ENCODE measurements at places on chromosomes 2 and 18.

- DNase-seq: no peak
Observed at GRCh38 chr18:49849331-49850217, 36.2 kb upstream of the ACAA2 start.

- no peak for DNase-seq
Observed at GRCh38 chr2:127622561-127623387, 23.2 kb upstream of the GPR17 start.

DNA sequence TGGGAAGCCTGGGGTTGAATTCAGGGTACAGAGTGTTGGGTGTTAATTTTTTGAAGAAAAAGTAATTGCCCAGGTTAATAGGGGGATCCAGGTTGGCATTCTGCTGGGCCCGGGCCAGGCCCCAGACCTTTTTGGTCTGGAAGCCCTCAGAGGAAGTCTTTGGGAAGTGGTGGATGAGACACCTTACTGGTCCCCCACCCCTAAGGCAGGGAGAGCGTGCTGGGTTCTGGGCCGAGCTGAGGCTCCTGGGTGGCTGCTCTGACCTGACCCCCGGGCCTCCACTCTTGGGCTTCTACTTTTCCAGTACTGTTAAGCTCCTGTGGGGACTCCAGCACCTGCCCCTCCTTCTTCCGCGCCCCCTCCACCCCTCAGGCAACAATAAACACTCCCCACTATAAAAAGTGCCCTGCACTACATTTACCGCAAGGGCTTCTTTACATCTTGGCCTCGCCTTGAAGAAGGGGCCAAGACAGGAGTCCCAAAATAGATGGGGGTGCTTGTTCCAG is 753 bp upstream of the HOXD3 start:
- DNase-seq: no peak

GRCh38 chr2:217305882-217306281 is 446.0 kb upstream of the TNP1 start:
- no peak for DNase-seq

DNA sequence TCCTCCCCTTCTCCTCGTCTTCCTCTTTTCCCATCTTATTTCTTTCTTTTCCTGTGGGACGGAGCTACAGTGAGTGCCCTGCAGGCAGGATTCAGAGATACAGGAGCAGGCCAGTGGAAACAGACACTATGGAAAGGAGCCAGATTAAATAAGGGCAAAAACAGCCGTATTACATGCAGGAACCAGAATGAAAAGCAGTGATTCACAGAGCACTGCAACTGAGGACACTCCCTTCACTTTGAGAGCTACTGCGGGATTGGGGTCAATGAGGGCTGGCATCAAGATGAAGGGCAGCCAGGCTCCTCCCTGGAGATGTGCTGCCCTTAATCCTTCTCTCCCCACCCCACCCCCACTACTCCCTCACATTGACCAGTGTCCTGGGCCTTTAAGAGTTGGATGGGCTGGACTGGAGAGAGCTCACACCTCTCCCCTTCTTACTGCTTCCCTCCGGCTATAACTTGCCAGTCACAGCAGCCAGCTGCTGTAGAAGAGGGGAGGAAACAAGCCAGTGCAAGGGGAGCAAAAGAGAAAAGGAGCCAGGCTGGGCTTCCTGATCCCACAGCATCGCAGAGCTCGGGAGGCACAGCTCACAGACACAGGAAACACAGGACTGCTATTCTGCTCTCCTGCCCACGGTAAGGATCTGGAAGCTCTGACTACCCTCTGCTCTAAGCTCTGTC is at the start of gene PLCD4:
PLCD4 (plus strand) TSS at position 464 of the 680 bp plus-strand sequence. CDS start 7,841 bp downstream, outside the sequence.
- no peak for DNase-seq

DNA sequence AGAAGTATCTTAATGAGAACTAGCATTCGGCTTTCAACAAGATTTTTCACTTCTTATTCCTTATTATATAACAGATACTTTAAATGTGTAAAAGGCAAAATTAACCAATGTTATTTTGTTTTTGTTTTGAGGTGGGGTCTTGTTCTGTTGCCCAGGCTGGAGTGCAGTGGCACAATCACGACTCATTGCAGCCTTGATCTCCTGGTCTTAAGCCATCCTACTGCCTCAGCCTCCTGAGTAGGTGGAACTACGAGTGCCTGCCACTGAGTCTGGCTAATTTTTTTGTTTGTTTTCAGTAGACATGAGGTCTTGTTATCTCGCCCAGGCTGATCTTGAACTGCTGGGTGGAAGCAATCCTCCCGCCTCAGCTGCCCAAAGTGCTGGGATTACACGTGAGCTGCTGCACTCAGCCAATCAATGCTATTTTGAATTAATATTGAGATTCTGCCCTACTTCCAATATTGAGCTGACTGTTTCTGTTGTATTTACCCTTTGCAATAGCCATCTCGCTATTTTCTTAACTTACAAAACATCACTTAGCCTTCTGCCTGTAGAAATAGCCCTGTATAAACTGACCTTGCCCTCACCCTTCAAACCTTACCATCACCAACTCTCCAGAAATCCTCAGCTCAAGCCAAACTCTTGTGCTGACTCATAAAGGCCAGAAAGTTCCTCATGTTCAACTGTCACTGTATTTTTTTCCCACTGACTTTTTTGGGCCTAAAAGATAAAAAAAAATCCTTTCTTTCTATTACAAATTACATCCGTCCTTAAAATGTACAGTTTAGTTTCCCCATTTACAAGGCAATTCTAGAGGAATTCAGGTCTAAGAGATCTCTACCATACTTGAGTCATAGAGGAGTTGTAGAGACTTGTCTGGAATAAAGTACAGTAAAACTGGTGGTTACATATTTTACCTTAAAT is 94.3 kb downstream of the OLA1 start:
- no peak for DNase-seq

- no peak for DNase-seq
Observed at GRCh38 chr2:225472161-225472560, 72.7 kb downstream of the NYAP2 start.

- no peak for DNase-seq
Observed at GRCh38 chr2:60678551-60678950, 77.5 kb upstream of the PAPOLG start.

DNA sequence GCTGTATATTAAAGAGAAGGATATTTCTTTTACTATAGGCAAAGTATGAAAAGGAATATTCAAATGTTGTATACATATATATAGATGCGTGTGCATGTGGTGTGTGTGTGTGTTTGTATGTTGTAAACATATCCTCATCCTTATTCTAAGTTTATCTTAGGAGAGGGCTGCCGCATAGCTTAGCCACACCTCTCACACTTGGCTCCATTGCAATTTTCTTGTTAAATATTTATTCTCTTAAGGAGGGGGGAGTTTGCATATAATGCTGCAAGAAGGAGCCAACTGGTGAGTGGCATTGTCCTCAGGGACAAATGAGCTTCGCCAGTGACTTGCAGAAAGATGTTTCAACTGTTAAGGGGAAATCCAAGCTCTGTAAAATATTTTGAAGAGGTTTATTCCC is 360.1 kb upstream of the RND3 start:
- DNase-seq: no peak

- DNase-seq: no peak
Observed at GRCh38 chr18:79527656-79528315, 132.1 kb downstream of the NFATC1 start.

GRCh38 chr2:9264301-9264700 is 57.7 kb downstream of the ASAP2 start:
- no peak for DNase-seq

DNA sequence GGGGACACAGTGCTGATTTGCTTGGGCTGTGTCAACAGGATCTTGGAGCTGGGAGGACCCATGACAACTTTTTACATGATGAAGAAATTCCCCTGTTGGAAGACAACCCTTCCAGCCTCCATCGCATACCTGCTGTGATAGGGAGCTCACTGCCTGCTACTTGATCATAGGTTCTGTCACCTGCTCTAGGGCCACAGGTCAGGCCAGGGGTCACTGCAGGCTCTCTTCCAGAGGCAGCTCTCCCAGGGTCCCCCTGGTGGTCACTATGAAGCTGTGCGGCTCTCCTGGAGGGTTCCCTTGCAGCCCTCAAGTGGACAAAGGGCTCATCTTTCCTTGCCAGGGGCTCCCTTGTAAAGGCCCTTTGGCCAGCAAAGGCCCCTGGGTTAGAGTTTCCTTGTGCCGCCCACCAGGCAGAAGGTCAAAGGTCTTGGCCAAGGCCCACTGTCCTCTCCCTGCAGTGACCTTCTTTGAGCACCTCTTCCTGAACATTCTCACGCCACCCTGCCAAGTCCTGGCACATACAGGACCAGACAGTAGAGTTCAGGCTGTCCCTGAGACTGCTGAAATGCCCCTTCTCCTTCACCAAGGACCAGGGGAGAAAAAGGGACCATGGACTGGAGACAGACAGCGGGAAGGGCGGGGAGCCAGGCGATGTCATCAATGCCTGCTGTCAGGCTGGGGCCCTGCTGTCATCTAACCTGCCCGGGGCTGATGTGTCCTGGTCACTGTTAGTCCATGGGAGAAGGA is 345.1 kb downstream of the DYSF start:
- DNase-seq: no peak

- DNase-seq: no peak
Observed at GRCh38 chr2:240846873-240847595, 21.6 kb upstream of the AGXT start.

DNA sequence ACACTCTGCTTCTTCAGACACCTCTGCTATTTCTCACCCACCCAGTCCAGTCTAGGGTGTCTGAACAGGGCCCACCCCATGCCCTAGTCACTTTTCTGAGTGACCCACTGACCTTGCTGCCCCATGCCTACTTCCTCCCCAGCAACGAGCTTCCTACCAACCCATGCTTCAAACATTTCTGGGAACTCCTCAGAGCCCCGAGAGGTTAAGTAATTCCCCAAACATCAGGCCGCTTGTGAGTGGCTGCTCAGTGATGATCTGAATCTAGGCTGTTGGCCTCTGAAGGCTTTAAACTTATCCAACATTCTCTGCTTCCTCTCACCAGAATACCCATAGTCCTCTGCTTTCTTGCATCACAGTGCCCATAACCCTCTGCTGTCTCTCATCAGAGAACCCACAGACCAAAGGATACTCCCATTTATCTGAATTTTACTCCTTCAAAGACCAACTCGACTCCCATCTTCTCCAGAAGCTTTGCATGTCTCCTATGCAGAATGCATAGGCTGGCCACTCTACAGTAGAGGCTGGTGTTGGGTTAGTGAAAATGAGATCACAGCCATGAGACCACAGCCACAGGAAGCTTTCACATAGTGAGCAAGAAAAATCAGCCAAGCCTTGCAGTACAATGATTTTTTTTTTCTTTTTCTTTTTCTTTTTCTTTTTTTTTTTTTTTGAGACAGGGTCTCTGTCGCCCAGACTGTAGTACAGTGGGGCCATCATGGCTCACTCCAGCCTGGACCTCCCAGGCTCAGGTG is 309.5 kb upstream of the LYPD1 start:
- DNase-seq: no peak

- DNase-seq: no peak
Observed at GRCh38 chr2:46029332-46029811, 267.8 kb upstream of the EPAS1 start.

GRCh38 chr18:10361660-10362059 is 92.8 kb upstream of the APCDD1 start:
- DNase-seq: no peak

- DNase-seq: no peak
Observed at GRCh38 chr2:49901202-49902065, 747.1 kb upstream of the FSHR start.

DNA sequence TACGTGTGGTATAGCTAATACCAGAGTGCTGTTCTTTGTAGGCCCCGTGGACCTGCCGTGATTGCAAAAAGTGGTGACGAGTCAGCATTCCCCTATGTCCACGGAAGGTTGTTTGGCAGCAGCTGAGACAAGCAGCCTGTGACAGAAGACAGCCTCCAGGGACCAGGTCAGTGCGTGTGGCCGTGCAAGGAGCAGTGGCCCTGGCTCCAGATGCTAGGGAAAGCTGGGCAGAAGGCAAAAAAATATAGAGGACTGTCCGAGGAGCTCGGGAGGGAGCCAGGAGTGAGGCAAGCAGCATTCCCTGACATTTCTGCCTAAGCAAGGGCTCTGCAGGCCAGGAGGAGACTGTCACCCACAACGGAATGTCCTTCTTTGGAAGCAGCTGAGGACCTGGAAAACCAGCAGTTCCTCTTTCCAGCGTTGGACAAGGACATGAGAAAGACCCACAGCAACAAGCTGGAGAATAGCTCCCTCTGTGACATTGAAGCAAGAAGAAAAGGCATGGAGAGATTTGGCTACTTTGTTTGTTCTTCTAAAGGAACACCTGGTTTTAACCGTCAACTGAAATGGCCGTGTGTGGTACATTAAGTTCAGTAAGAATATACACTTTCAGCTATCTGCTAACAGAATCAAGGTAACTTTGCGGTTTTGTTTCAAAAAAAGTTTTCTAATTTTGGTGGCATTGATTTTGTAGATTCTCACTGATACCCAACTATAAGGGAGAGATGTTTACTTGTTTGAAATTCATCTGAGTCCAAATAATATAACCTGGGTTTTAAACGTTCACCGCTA is 58.3 kb downstream of the NPAS2 start:
- no peak for DNase-seq

DNA sequence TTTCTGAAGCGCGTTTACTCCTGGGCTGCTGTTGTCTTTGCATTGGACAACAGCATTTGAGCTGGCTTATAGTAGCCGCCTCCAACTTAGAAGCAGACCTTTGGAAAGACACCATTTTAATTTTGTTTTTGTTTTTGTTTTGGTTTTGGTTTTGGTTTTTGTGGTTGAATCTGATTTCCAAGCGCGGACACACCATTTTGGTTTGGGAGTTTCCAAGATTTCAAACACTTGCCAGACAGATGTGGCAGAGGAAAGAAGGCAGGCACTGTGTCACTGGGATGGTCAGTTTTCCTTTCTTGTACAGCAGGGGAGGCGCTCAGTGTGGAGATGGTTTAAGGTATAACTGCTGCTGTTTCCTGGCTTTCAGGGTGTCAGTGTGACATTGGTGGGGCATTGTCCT is 126.8 kb downstream of the LAMA3 start:
- no peak for DNase-seq

DNA sequence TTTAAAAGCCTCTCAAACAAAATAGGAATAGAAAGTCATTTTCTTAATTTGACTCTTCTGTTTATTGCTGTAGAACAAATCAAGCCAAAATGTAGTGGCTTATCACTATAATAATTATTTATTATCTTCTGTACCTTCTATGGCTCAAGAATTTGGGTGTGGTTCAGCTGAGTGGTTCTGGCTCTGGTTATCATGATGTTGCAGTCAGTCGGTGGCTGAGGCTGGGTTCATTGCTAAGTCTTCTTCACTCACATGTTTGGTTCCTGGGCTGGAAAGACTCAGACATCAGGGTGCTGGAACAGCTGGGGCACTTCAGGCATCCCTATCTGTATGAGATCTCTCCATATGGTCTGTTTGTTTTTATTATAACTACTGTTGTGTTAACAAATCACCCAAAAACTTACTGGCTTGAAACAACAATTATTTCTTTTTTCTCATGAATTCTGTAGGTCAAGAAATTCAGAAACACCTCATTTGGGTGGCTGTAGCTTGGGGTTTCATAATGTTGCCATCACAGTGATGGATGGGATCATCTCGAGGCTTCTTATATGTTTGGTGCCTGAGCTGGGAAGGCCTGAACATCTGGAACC is 242.6 kb upstream of the FBXO11 start:
- DNase-seq: no peak
